ENCODE measurements at places on chromosomes 2 and 18.
A peak's percentile ranks its signal among the peaks of the same experiment; 100 is the strongest.

DNA sequence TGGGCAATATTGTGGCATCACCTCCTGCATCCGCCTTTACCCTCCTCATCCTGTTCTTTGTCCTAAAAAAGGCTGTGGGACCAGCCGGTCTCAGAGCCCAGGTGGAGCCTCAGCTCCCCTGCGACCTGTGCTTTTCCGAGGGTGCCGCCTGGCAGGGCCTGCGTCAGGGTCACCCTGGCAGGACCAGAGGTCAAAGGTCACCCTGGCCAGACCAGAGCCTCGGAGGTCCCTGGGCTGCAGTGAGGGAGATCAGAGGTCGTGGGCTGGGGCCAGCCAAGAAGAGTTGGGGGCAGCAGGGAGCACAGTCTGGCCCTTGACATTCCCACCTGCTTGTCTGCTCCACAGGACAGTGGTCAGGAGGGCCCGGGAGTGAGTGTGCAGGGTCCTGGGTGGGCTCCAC lies 31.5 kb downstream of the RBFA start:
- no peak for DNase-seq

- no peak for DNase-seq
These were observed 597 bp upstream of the TEKT4 start for GRCh38 chr2:94870440-94871225.

DNA sequence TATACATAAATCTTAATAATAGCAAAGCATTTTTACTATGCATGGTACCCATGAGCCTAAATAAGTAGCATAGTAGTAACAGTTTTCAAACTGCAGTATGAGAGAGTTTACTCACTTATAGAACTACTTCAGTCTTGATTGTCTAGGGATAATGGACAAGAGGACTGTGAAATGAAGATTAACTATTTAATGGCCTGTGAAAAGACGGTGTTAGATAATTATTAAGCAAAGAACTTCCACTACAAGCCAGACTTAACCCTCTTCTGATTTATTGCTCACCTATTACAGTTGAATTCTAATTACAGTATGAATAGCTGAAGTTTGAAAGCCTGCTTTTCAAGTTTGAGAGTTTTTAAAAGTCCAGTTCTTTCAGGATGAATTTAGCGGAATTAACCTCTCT lies 18.9 kb downstream of the PIK3C3 start:
- no peak for DNase-seq

GRCh38 chr2:168663993-168664392 lies 138.4 kb upstream of the NOSTRIN start:
- no peak for DNase-seq

DNA sequence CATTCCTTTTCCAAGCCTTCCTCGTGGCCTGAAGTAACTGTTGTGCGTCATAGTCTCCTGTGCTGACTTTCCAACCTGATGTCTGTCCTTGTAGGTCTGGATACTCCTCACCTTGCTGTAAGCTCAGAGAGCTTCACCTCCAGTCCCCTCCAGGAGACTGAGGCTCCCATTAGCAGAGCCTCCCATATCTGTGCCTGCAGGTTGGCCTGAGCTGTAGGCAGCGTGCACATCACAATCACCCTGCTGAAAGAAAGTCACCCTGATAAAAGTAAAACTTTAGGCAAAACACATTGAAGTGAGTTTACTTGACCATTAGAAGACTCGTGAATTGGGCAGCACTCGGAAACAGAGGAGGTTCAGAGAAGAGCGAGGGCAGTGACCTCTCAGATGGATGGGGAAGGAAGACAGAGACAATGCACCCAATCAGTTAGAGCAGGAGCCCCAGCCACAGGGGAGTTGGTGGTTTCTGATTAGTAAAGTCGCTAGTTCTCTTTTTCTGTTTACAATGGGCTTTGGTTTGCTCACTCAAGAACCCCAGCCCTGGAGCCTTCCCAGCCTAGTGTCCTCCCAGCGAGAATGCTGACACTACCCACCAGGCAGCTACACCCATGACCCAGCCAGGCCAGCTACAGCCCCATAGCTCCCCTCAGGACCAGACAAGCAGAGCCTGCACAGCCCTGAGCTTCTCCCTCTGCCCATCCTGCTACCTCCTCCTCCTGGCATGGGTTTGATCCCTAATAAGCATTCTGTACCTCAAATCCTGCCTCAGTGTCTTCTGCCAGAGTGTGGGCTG lies 12.1 kb upstream of the TPO start:
- no peak for DNase-seq

GRCh38 chr2:71834796-71835195 lies 312.9 kb downstream of the CYP26B1 start:
- DNase-seq: no peak

GRCh38 chr2:29774624-29775023 lies 146.8 kb downstream of the ALK start:
- no peak for DNase-seq

DNA sequence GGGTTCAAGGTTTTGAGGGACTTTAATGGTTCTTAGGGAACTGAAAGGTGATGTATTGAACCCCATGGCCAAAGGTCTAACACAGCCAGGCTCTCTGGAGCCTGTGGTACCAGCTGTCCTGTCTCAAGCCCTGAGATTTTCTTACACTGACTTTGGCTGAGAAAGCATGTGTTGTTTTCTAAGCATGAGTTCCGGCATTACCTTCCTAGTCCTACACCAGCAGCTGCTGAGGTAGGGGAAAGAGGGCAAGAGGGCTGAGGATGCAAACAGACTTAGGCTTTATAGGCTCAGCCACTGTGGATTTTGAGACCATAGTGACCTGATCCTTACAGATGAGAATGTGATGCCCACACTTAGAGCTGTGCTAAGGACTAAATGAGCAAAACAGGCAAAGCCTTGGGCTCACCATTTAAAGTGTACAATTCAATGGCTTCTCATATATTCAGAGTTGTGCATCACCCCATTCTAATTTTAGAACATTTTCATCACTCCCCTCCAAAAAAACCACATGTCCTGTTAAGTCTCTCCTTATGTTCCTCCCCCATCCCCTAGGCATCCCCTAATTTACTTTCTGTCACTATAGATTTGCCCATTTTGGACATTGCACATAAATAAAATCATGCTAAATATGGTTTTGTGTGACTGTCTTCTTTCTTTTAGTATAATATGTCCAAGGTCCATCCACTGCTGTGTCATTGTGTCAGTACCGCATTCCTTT lies 99.7 kb upstream of the OTOS start:
- DNase-seq: no peak

GRCh38 chr18:9323750-9324445 lies 10.7 kb upstream of the TWSG1 start:
- no peak for DNase-seq

DNA sequence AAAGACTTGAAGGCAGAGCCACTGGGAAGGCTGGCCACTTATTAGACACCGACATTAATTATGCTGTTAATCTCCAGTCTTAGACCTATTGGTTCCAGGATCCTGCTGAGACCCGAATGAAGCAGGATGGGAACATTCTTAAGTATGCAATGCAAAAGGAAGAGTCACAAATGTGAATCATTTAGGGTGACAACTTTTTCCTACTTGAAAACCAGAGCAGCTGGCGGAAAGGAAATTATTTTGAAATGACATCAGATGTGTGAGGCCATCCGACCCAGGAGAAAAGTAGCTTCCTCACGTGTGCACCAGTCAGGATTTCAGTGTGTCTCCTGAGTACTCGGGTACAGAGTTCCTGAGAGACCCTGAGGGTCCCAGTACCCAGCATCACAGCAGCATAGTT lies 222.9 kb upstream of the NCKAP5 start:
- no peak for DNase-seq

DNA sequence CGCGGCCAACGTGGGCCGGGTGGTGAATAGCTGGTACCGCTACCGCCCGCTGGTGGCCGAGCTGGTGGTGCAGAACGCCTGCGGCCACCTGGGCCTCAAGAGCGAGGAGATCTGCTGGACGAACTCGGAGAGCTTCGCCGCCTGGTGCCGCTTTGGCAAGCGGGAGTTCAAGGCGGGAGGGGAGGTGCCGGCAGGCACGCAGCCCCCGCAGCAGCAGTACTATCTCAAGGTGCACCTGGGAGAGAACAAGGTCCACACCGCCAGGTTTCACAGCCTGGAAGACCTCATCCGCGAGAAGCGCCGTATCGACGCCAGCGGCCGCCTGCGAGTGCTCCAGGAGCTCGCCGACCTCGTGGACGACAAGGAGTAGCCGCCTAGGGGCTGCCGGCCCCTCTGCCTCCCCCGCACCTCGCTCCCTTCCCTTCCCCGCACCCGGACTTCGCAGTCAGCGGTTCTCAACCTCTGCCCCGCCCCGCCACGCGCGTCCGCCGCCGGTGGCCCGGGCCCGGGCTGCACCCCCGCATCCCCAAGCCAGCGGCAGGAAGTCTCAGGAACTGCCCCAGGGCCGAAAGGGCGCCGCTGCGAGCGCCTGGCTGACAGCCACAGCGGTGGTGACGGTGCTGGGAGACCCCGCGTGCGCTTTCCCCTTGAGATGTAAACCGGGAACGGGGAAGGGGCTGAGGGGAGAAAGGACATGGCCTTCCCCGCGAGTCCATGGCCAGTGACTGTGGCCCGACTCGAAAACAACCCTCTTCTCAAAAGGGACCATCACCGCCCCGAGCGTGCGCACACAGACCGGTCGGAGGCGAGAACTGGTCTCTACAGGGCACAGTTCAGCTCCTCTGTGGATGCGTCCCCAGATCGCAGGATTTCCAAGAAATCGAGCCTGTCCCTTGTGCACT lies 2.2 kb downstream of the LRATD1 start:
- no peak for DNase-seq

DNA sequence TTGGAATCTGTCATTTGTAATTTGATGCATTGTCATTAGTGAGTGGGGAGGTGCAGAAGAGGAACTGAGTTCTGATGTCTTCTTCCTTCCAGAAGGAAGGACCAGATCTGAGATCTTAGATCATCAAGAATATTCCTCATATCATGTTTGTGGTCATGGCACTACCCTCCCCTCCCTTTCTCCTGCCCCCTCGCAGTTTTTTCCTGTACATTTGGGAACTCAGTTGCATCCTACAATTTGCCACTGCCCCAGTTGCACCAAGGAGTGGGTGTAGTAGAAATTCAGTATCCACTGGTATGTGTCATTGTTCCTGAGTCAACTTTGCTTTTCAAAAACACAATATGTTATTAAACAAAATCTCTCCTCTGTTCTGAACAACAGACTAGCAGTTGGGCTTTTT lies 26.6 kb upstream of the ACVR1 start:
- DNase-seq: no peak

GRCh38 chr2:29951576-29951975 lies 30.2 kb upstream of the ALK start:
- DNase-seq: no peak

GRCh38 chr2:30271301-30271700 lies 40.0 kb downstream of the LBH start:
- DNase-seq: no peak

DNA sequence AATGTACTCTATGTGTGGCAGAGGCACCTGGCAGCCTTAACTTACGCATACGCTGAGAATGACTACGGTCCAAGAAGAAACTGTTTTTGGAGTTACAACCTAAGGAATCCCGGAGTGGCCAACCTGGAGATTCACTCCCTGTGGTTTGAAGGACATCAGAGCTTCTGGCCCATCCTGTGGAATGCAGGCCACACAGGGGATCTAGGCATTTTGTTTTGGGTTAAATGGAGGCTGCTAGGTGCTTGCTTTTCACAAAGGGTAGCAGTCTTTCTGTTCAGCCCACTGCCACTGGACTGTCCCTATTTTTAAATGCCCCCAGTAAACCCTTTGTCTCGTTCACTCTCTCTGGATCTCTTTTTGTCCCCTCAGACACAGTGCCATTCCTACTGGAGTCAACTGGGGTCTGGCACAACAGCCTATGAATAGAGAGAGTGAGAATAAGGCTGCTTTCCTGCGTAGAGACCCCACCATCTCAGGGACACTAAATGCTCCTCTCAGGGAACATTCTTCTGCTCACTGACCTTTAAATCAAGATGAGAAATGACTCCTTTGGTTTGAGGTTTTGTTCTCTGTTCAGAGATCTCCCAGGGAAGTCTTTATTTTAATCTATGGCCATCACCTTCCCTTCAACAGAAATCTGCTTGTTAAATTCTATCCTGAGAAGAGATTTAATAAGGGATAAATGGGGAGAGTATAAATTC lies 124.9 kb downstream of the B3GNT2 start:
- no peak for DNase-seq

GRCh38 chr18:11035376-11035775 lies 114.0 kb downstream of the PIEZO2 start:
- no peak for DNase-seq

GRCh38 chr2:240186191-240186725 lies 45.8 kb upstream of the OTOS start:
- DNase-seq: no peak

GRCh38 chr2:2022941-2023586 lies 278.7 kb upstream of the PXDN start:
- no peak for DNase-seq

DNA sequence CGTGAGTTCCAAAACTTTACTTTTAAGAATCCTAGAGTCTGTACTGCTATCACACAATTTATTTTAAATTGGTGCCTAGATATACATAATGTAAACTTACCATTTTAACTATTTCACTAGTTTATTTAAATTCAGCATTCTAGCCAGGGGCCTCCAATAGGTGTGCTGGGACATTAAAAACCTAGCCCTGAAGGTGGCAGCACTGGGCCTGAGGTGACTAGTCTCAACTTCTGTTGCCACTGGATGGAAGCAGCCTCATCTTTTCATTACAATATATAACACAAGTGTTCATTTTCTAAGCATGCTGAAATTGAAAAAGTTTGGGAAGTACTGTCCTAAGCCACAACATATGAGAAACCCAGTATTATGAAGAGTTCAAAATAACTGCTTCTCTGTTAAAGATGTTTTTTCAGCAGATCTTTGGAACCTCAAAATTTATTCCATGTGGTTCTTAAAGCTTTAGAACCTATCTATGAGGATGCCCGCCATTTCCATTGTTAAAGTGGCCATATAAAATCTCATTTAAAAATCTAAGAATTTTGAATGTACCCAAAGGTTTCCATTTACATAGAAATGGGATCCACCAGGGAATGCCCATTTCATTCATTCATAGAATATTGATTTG lies 2.9 kb upstream of the RBBP8 start:
- peak; percentile 70 for DNase-seq

DNA sequence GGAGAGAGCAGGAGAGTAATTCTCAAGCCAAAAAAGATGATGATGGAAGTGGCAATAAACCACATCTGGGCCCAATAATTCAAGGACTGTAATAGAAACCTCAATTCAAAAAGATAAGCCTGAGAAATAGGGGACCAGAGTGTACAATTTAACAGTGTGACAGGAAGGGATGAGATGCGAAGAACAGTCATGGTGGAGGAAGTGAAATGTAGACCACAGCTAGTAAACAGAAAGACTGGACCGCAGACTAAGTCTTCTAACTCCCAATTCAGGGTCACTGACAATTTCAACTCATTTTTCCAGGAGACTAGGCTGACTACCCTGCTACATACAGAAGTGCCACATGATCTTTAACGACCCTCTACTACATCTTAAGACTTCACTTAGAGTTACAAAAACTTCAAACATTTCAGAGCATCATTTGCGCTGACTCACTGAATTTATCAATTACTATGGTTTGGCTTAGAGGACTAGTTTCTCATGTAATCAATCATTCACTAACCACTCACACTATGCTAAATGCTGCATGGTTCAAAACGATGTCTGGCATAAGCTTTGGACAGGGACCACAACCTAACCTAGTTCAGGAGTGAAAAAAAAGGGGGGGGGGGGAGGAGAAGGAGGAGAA lies 9.0 kb downstream of the CUL3 start:
- no peak for DNase-seq

All from AML-193 (cell line).